ENCODE measurements at places on chromosomes 5 and 9. TPM values are rescaled to one million over a fixed set of nuclear protein-coding genes. Genes with fewer than 3 reads are reported as not detected.

NMUR2 gene
- not detected for total RNA-seq

OR13C2 gene
- total RNA-seq: not detected

GRCh38 chr5:103450333-103451061, 112.1 kb downstream of the NUDT12 start:
- H3K36me3 ChIP-seq: no peaks in the 10 kb centered on the region
- no peaks in the 10 kb centered on the region for H3K27me3 ChIP-seq
- no peak overlapping the region for H3K27ac ChIP-seq
- peaks cover 5% of the 10 kb centered on the region for H3K4me1 ChIP-seq
- no peak overlapping the region for H3K4me3 ChIP-seq
- DNase-seq: no peak

TRIO gene
- total RNA-seq: 68.4 TPM

DNA sequence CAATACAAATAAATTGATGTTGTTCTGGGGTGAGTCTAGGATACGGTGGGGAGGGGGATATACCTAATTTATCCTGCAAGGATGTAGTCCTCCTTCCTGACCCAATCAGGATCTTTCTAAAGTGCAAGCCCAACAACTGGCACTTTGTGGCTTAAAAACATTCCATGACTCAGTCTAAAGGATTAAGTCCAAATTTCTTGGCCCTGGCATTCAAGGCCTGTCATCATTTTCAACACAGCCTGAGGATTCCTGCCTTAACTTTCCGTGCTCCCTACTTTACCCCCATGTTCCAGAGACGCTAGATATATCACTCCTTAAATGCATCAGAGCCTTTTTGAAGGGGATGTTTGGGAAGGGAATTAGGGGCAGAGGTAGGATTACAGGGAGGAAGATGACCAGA, 1.0 kb downstream of the FAM221B start:
- no peak for DNase-seq
- no peak overlapping the region for H3K27ac ChIP-seq
- H3K27me3 ChIP-seq: no peaks in the 10 kb centered on the region
- H3K36me3 ChIP-seq: no peaks in the 10 kb centered on the region

DNA sequence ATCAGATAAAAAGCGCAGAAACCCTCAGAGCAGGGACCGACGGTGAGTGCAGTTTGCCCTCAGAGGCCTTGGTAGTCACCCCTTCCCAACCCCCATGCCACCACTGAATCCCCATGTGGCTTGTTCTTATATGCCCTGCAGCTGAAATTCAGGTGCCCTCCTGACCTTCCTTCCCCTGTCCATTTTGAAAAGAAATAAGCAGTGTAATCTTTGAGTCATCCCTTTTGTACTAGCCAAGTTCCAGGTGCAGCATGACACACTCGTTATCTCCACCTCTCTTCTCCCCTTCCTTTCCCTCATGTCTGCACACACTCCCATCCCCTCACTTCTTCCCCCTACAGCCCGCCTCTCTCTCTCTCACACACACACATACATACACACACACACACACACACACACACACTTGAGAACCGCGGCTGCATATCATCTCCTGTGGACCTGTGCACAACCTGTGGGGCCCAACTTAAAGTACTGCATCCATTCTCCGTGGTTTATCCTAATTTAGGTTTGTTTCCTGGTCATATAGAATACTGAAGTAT, 53.1 kb downstream of the SYK start:
- H3K4me3 ChIP-seq: no peak overlapping the region
- H3K27me3 ChIP-seq: no peaks in the 10 kb centered on the region
- H3K27ac ChIP-seq: no peak overlapping the region
- no peak for DNase-seq

GRCh38 chr5:108432024-108432423, 50.1 kb upstream of the FBXL17 start:
- H3K4me1 ChIP-seq: no peaks in the 10 kb centered on the region
- no peaks in the 10 kb centered on the region for H3K36me3 ChIP-seq
- H3K4me3 ChIP-seq: no peak overlapping the region
- no peak overlapping the region for H3K27ac ChIP-seq

GRCh38 chr5:14238272-14238671, 95.1 kb downstream of the TRIO start:
- DNase-seq: no peak
- H3K4me3 ChIP-seq: no peak overlapping the region

DNA sequence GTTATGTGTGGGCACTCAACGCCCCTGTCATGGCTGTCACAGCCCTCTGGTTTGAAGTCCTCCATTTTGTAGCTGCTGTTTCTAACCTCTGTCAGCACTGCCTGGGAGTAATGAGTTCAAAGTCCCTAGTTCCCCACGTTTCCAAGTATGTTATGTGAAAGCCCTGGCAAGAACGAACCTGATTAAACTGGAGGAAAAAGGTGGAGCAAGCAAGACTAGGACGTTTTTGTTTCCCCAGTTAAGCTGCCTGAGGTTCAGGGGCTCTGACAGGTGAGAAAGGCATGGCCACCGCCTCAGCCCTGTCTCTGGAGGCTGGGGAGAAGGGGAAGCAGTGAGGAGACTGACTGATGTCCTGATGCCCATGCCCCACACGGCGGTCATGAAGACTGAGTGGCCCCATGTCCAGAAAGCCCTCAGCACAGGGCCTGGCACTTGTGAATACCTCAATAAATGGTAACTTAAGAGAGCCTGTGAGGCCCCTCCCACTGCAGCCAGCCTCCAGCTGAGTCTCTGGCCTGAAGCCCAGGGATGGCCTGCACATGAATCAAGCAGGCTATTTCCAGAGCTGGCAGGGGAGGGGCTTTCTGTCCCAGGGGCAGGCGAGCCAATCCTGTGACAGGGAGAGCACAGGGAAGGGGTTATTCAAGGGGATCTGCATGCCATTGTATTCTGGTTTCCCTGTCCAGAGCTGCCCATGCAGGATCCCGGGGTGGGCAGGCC, 61.8 kb downstream of the PFDN1 start:
- H3K4me1 ChIP-seq: peaks cover 25% of the 10 kb centered on the region
- no peak overlapping the region for H3K4me3 ChIP-seq
- 0 out of 2 replicates have a peak, but pooled peaks cover 2% of the 10 kb centered on the region for H3K36me3 ChIP-seq
- peak overlapping the region; percentile 39 for H3K27ac ChIP-seq

GPR151 gene
- total RNA-seq: not detected

DNA sequence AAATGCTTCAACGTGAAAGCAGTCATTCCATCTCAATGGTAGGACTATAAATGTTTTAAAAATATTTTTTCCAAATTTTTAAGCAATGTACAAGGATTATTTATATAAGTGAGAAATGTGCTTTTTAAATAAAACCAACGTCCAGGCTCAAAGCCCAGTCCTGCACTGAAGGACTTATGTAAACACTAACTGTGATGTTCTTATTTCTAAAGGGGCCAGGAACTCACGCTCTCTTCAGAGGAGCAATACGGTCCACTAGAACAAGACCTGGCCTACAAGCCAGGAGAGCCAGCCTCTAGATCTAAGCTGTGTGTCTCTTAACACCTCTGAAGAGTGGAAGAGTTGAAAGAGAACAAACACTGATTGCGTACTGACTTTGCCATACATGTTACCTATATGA, 12.1 kb downstream of the TTLL11 start:
- no peaks in the 10 kb centered on the region for H3K27me3 ChIP-seq
- H3K4me3 ChIP-seq: no peak overlapping the region
- no peak overlapping the region for H3K27ac ChIP-seq
- H3K4me1 ChIP-seq: no peaks in the 10 kb centered on the region

TAF11L10 gene
- not detected for total RNA-seq

RNF208 gene
- total RNA-seq: 26.1 TPM

- no peaks in the 10 kb centered on the region for H3K36me3 ChIP-seq
- H3K27me3 ChIP-seq: no peaks in the 10 kb centered on the region
- no peak for DNase-seq
These were observed 25.5 kb downstream of the ADAM19 start for GRCh38 chr5:157549954-157550549.

TAS2R1 gene
- total RNA-seq: not detected

- no peak overlapping the region for H3K4me3 ChIP-seq
- no peak for DNase-seq
- H3K27ac ChIP-seq: no peak overlapping the region
- no peaks in the 10 kb centered on the region for H3K27me3 ChIP-seq
- no peaks in the 10 kb centered on the region for H3K4me1 ChIP-seq
These were observed 328.6 kb upstream of the NUDT12 start for GRCh38 chr5:103891151-103891550.

DNA sequence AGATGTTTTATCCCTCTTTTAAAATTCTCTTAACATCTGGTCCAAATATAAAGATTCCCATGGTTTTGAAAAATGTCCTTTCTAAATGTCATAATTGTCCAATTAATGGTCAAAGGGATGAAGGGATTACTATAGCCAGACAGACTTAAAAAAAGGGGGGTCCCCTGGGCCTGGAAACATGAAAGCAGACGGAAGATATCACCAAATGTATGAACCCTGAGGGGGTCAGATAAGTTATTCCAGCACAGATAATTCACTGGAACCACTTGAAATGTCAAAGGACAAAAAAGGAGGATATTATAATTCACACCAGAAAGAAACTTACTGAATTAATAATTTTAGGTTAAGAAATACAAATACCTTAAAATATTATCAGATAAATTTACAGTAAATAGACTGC, 155.8 kb downstream of the SEMA5A start:
- no peak for DNase-seq
- no peaks in the 10 kb centered on the region for H3K27me3 ChIP-seq
- H3K36me3 ChIP-seq: no peaks in the 10 kb centered on the region

DNA sequence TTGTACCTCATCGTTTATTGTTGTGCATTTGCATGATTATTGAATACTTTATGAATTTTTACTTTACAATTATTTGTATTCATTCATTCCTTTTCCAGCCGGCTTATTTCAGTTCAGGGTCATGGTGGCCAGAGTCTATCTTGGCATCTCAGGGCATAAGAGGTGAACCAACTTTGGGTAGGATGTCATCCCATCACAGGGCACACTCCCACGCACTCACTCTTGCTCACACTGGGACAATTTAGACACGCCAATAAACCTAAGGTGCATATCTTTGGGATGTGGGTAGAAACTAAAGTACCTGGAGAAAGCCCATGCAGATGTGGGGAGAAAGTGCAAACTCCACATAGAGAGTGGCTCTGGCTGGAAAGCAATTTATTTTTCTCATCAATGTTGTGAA, 158.1 kb upstream of the MAST4 start:
- no peaks in the 10 kb centered on the region for H3K27me3 ChIP-seq
- H3K36me3 ChIP-seq: no peaks in the 10 kb centered on the region
- DNase-seq: no peak
- no peak overlapping the region for H3K4me3 ChIP-seq
- no peaks in the 10 kb centered on the region for H3K4me1 ChIP-seq

GRCh38 chr5:100424017-100424416, 111.2 kb upstream of the FAM174A start:
- H3K36me3 ChIP-seq: no peaks in the 10 kb centered on the region
- H3K27me3 ChIP-seq: no peaks in the 10 kb centered on the region
- DNase-seq: no peak
- H3K4me3 ChIP-seq: no peak overlapping the region
- peaks cover 11% of the 10 kb centered on the region for H3K4me1 ChIP-seq

- peaks cover 3% of the 10 kb centered on the region for H3K4me1 ChIP-seq
- DNase-seq: no peak
- H3K27ac ChIP-seq: no peak overlapping the region
- H3K4me3 ChIP-seq: no peak overlapping the region
- no peaks in the 10 kb centered on the region for H3K27me3 ChIP-seq
- peaks cover 66% of the 10 kb centered on the region for H3K36me3 ChIP-seq
These were observed 7.8 kb downstream of the EXOSC2 start for GRCh38 chr9:130701059-130702022.

Measured in HCT116 (cell line).